T-cell (primary cell): ENCODE measurements at places on chromosomes 3 and 15. TPM values are rescaled to one million over a fixed set of nuclear protein-coding genes. Genes with fewer than 3 reads are reported as not detected.

GRCh38 chr3:188937389-188937788 is 234.4 kb upstream of the TPRG1 start:
- no peak overlapping the region for H3K27ac ChIP-seq
- H3K27me3 ChIP-seq, result no peaks in the 10 kb centered on the region
- no peaks in the 10 kb centered on the region for H3K36me3 ChIP-seq
- H3K4me3 ChIP-seq, result no peak overlapping the region
- H3K4me1 ChIP-seq, result no peaks in the 10 kb centered on the region
- no peak for DNase-seq

GRCh38 chr15:57728436-57728835 is 21.9 kb downstream of the POLR2M start:
- no peaks in the 10 kb centered on the region for H3K36me3 ChIP-seq
- H3K27ac ChIP-seq, result no peak overlapping the region
- no peaks in the 10 kb centered on the region for H3K27me3 ChIP-seq
- H3K4me3 ChIP-seq, result no peak overlapping the region
- no peaks in the 10 kb centered on the region for H3K4me1 ChIP-seq

GRCh38 chr3:162721736-162722135 is 1225.1 kb downstream of the OTOL1 start:
- no peak overlapping the region for H3K27ac ChIP-seq
- no peaks in the 10 kb centered on the region for H3K36me3 ChIP-seq
- no peaks in the 10 kb centered on the region for H3K27me3 ChIP-seq
- H3K4me3 ChIP-seq, result no peak overlapping the region
- no peak for DNase-seq
- H3K4me1 ChIP-seq, result no peaks in the 10 kb centered on the region

GRCh38 chr3:32780735-32781210 is 37.0 kb upstream of the TRIM71 start:
- H3K4me1 ChIP-seq, result peaks cover 2% of the 10 kb centered on the region
- no peaks in the 10 kb centered on the region for H3K36me3 ChIP-seq
- H3K27ac ChIP-seq, result no peak overlapping the region
- peaks cover 14% of the 10 kb centered on the region for H3K27me3 ChIP-seq
- DNase-seq, result no peak
- peak overlapping the region; percentile 98 for H3K4me3 ChIP-seq

DNA sequence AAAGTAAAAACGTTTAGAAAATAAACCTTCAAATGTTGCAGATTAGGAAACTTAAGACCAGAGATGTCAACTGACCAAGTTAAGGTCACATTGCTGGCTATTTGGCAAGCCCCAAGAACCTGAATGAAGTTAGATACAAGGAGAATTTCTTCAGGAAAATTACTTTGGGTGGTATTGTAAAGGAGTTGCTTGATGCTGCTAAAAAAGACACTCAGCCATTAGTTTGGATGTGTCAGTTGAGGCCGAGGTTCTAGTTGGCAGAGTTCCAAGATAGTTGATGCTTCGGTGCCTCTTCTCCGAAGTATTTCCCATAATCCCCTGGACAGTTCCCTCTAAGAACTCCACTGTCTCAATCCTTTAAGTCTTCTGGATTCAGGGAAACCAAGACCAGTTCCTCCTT is 24.3 kb downstream of the SIAH2 start:
- H3K36me3 ChIP-seq, result no peaks in the 10 kb centered on the region
- H3K27me3 ChIP-seq, result no peaks in the 10 kb centered on the region
- no peak for DNase-seq
- H3K27ac ChIP-seq, result no peak overlapping the region
- H3K4me3 ChIP-seq, result no peak overlapping the region

- H3K27me3 ChIP-seq, result no peaks in the 10 kb centered on the region
- no peaks in the 10 kb centered on the region for H3K36me3 ChIP-seq
- H3K4me3 ChIP-seq, result no peak overlapping the region
These were observed 70.4 kb upstream of the C15orf39 start for GRCh38 chr15:75131269-75131643.

GRCh38 chr3:13235079-13235478 is 161.8 kb upstream of the IQSEC1 start:
- H3K4me3 ChIP-seq, result no peak overlapping the region
- H3K36me3 ChIP-seq, result no peaks in the 10 kb centered on the region
- H3K27me3 ChIP-seq, result peaks cover 53% of the 10 kb centered on the region

- DNase-seq, result no peak
- H3K36me3 ChIP-seq, result no peaks in the 10 kb centered on the region
- peaks cover 2% of the 10 kb centered on the region for H3K4me1 ChIP-seq
- no peaks in the 10 kb centered on the region for H3K27me3 ChIP-seq
- H3K4me3 ChIP-seq, result no peak overlapping the region
- no peak overlapping the region for H3K27ac ChIP-seq
These were observed 43.7 kb downstream of the NMD3 start for GRCh38 chr3:161264852-161265251.

DNA sequence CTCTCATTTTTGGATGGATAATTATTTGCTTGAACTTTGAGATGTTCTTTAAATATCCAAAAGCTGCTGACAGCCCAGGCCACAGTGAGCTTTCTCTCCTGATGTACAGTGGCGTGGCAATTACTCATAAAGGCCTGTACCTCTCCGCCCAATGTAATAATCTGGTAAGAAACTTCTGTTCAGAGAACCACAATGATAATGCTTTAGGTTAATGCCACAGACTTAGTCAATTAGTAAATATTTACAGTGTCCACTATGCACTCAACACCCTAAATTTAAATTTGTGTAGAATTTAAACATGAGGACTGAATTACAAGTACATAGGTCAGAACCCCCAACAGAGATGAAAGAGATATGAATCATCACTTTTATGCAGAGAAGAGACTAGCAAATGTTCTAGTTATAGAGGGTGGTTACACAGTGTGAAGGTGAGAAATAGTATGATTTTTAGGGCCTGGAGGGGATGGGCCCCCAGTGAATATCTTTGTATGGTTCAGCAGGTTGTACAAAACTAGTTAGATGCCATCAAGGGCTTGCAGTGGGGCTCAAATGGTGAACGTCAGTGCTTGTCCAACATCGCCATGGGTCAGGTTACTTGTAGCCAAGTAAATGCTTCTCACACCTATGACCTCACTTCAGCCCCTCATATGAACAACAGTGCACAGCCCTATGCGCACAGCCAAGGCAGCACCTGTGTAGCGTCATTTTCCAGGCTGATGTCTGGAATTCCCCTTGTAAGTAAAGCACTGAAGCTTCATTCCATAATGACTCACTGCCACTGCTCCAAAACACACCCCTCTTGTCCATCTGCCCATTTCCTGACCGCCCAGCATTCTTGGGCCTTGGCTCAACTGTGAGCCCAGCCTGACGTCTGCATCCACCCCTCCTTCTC is 13.3 kb downstream of the ABHD2 start:
- H3K27ac ChIP-seq, result no peak overlapping the region
- no peaks in the 10 kb centered on the region for H3K4me1 ChIP-seq
- no peak for DNase-seq

DNA sequence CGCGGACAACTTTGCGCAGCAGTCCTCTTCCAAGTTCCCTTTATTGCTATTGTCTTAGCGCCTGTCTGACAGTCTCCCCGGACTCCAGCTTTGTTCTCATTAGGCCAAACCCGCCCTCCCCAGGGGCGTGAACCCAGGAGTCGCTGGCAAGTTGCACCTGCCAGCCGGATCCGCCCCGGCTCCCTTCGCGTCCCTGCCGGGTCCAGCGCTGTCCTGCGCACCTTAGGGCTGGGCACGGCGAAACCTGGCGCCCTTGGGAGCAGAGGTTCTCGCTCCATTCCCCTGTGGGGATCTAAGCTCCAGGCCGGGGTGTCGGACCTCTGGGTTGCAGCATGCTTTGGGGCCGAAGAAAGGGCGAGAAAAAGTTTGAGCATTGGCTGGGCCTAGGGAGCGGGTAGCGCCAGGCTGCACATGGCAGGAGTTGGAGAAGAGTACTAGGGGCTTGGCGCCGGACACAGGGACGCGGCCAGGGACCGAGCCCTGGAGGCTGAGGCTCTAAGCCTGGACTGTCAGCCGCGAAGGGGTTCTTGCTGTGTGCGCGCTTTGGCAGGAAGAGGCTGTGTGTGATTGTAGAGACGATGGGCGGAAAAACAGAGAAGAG is 335.1 kb upstream of the THRB start:
- H3K36me3 ChIP-seq, result no peaks in the 10 kb centered on the region
- no peak overlapping the region for H3K4me3 ChIP-seq
- no peak overlapping the region for H3K27ac ChIP-seq

GRCh38 chr3:155618543-155618942 is 126.3 kb downstream of the PLCH1 start:
- no peaks in the 10 kb centered on the region for H3K27me3 ChIP-seq
- no peaks in the 10 kb centered on the region for H3K36me3 ChIP-seq
- H3K27ac ChIP-seq, result no peak overlapping the region
- DNase-seq, result no peak
- no peak overlapping the region for H3K4me3 ChIP-seq

DNA sequence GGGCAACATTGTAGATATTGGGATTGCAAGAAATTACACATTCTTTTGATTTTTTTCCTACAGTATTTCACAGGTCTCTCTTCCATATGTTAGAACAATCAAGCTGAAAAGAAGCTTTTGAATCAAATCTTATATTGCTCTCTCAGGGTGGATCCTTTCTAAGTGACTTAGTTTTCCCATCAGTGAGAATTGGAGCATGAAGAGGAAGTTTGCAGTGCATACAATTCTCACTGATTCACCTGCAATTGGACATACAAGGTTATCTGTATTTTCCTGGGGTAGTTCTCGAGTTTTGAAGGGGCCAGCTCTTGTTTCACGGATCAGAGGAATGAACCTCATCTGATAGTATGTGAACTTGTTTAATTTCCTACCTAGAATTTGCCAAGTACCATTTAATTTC is 150.8 kb downstream of the PEX5L start:
- no peak overlapping the region for H3K27ac ChIP-seq
- no peak for DNase-seq
- no peaks in the 10 kb centered on the region for H3K4me1 ChIP-seq
- no peaks in the 10 kb centered on the region for H3K27me3 ChIP-seq

DNA sequence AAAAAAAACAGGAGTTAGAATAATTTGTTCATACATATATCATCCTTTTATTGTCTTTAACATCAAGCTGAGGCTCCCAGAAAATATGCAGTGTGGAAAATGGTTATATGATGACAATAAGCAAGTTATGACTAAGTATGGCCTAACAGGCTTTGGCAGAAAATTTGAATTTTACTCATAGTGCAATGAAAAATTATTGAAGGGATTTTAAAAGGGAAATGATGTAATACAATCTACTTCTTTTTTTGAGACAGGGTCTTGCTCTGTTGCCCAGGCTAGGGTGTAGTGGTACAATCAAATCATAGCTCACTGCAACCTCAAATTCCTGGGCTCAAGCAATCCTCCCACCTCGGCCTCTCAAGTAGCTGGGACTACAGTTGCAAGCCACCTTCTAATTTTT is 78.7 kb downstream of the FAIM start:
- no peaks in the 10 kb centered on the region for H3K27me3 ChIP-seq
- no peak overlapping the region for H3K4me3 ChIP-seq
- no peak for DNase-seq
- H3K36me3 ChIP-seq, result no peaks in the 10 kb centered on the region
- H3K4me1 ChIP-seq, result no peaks in the 10 kb centered on the region
- no peak overlapping the region for H3K27ac ChIP-seq

- H3K4me3 ChIP-seq, result no peak overlapping the region
- no peaks in the 10 kb centered on the region for H3K27me3 ChIP-seq
- DNase-seq, result no peak
- H3K27ac ChIP-seq, result no peak overlapping the region
- H3K4me1 ChIP-seq, result no peaks in the 10 kb centered on the region
- H3K36me3 ChIP-seq, result no peaks in the 10 kb centered on the region
These were observed 1227.6 kb upstream of the EPHA6 start for GRCh38 chr3:95586754-95587153.

DNA sequence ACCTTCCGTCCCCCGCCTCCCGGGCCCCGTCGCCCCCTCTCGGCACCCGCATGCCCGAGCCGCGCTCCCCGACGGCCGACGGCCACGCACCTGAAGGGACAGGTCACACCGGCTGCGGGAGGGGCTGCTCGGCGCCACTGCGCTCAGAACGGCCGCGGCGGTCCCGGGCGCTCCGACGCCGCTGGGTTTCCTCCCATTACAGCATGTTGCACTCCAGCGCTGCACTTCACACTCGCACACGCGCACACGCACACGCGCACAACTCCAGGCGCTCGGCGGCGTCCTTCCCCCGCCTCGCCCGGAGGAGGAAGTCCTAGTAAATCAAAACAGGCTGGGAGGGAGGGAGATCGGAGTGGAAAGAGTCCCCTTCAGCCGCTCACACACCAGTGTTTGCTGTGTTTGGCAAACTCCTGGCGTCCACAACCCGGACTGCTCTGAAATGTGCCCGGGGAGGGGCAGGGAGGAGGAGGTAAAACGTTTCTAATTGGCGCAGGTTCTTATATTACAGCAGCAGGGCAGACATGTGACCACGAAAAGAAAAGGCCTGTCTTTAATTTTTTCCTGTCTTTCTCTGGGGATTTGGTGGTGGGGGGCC is 76.7 kb upstream of the VGLL4 start:
- H3K4me3 ChIP-seq, result peak overlapping the region; percentile 84
- H3K27ac ChIP-seq, result peak overlapping the region; percentile 31
- no peaks in the 10 kb centered on the region for H3K4me1 ChIP-seq
- H3K27me3 ChIP-seq, result no peaks in the 10 kb centered on the region
- H3K36me3 ChIP-seq, result no peaks in the 10 kb centered on the region

DNA sequence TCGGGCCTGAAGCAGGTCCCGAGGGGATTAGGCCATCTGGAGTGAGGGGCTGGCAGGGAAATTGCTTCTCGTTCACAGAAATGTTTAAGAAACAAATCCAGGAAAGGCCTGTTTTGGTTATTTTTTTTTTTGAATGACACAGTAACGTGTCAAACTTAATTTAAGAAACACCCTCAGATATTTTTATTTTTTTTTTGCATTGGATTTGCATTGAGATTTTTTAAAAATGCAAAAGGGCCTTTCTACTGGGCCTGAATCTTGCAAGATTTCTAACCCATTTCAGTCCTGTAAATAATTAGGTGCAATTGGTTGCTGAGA is 25.0 kb upstream of the KLF13 start:
- H3K27ac ChIP-seq, result no peak overlapping the region
- peaks cover 25% of the 10 kb centered on the region for H3K4me1 ChIP-seq
- no peak overlapping the region for H3K4me3 ChIP-seq
- H3K27me3 ChIP-seq, result no peaks in the 10 kb centered on the region
- DNase-seq, result no peak

GRCh38 chr3:14494973-14495300 is 45.2 kb downstream of the GRIP2 start:
- no peak overlapping the region for H3K27ac ChIP-seq
- H3K4me3 ChIP-seq, result no peak overlapping the region
- no peaks in the 10 kb centered on the region for H3K36me3 ChIP-seq
- H3K27me3 ChIP-seq, result no peaks in the 10 kb centered on the region

The SEMA3G gene
- total RNA-seq, result 1.4 TPM

The SNURF gene
- 30.2 TPM for total RNA-seq

The IL1RAP gene
- total RNA-seq, result 8.6 TPM

The ETV5 gene
- total RNA-seq, result not detected

The CD200R1 gene
- 20.4 TPM for total RNA-seq

The ITIH1 gene
- 0.85 TPM for total RNA-seq

The GOLGA8J gene
- not detected for total RNA-seq

The CPLX3 gene
- total RNA-seq, result 0.26 TPM

The PLA2G4E gene
- not detected for total RNA-seq
